Foreskin keratinocyte (primary cell): ENCODE measurements at places on chromosomes 1 and 21.
A peak's percentile ranks its signal among the peaks of the same experiment; 100 is the strongest.

- no peak for DNase-seq
Observed at GRCh38 chr1:1285611-1286311, 5.5 kb downstream of the SCNN1D start.

DNA sequence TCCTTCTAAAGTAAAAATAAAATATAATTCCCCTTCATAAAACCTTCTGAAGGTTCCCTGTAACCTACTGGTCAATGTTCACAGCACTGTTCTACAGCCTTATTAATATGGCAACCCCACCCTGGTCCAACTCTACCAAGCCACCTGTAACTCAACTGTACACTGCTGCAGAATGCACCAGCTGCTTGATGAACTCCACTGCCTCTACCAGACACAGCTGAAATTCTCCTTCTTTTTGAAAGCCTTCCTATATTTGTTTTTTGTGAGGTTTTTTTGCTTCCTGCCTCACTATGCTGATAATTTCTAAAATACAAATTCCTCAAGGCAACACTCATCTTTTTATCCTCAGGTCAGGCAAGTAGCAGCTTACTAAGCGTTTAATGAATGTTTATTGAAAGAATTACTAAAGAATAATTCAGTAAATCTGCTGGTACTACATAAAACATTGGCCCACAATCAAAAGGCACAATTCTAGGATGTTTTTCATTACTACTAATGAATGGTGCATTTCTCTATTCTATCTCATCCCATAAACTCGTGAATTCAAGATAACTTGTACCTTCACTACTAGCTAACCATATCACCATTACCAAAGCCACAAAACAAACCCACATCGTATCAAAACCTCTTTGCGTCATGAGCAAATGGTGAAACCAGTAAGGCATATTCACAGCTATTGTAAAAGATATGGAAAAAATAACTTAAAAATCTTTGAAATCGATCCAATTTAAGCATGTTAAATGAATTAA is 2.4 kb downstream of the SSX2IP start:
- DNase-seq = no peak

GRCh38 chr1:205230982-205231381 is 3.2 kb downstream of the TMCC2 start:
- no peak for DNase-seq

DNA sequence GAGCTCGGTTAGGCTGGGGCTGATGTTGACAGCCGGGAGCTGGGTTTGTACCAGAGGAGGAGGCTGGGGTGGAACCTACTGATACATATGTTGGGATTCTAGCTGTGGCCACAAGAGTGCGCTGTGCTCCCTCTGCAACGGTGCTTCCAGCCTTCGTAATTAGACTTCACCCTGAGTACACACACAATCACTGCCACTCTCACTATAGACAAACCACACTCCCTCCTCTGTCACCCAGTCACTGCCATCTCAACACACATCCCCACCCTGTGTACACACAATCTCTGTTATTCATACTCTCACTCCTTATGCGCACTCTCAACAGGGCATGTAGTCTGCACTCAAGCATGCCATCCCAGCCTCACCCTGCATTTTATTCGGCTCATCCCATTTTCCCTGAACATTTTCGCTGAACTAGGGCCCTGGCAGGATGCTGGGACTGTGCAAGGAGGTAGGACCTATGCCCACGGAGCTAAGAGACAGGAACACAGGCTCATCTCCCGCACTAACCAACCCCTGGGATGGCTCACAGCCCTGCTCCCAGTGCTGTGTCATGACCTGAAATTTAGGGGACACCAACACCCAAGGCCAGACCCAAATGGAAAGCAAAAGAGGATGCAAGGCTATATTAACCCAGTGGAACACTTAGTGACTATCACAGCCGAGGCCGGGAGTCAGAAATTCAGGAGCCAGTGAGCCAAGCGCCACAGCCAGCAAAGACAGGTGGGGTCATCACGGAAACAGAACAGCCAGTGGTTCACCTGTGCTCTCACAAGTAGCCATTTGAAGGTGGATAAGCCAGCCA is 5.7 kb downstream of the GJB3 start:
- DNase-seq = peak; percentile 54

DNA sequence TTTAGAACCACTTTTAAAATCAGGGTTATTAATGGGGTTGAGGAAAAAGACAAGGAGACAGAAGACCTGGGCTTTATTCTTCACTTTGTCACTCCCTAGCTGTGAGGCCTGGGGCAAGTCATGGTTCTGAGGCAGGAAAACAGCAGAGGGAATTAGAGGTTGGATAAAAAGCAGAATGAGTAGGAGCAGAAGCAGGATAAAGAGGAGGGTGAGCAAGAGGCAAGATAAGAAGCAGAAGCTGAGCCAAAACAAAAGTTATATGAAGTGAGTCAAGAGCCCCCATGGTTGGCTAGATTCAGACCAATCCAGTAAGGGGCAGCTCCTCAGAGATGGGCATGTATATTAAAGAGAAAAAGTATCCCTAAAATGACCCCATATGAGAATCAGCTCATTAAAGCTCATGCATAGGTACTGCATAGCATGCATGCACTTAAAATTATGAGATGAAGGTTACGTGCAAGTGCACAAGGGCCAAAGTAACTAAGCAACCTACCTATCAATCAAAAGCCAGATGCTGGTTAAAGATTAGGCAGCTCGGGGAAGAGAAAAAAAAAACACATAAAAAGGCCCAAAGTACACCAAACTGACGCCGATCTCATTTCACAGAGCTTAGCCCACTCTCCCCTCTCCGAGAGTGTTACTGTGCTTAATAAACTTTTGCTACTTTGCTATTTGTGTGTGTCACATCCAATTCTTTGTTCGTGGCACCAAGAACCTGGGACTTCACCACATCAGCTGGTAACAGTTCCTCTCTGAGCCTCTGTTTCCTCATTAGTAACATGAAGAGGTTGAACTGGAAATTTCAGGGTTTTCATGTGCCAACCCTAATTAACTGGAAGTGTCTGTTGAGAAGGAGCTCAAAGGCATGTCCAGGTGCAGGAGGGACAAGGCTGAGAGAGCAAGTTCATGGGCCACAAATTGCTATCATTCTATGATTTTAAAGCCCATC is 2.2 kb downstream of the AVPR1B start:
- DNase-seq = no peak
